ENCODE measurements at places on chromosomes 5 and 9.

DNA sequence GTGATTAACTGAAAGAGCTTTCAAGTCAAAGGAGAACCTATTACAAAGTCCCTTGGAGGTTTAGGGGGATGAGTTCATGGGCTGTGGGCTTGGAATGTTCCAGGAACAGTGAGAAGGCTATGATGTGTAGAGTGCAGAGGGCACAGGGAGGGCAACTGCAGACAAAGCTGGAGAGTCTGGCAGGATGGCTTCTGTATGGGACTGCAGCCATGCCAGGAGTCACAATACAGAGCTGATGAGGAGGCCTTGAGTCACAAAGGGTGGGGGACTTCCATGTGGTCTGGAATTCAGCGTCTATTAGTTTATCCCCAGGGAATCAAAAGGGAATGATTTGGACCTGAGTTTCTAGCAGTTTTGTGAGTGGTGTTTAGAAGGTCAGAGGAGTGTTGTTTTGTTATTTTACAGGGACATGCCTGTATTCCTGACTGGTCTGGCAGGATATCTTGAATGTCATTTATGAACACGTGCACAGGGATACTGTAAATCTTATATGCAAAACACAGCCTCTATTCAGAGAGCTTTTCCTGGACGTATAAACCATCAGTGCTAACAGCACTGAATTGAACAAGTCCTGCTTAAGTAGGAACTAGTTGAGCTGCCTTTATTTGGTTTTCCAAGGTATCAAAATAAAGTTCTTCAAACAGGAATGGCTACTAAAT, 14.3 kb upstream of the TEK start:
- DNase-seq, result no peak

DNA sequence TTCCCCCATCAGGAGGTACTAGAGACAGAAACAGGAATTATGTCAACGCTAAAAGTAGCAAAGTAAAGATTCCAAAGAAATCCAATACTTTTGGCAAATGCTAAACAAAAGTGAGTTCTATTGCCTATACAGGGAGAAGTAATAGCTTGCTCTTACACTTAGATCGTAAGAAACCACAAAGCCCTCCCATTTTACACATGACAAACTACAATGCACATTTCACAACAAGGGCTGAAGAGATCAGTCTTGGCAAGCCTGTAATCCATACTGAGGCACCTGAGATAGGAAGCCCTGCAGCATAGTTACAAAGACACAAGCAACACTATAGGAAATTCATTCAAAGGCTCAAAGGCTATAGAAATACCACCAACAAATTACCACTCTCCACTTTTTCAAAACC, 7.7 kb downstream of the HNRNPK start:
- DNase-seq, result no peak

DNA sequence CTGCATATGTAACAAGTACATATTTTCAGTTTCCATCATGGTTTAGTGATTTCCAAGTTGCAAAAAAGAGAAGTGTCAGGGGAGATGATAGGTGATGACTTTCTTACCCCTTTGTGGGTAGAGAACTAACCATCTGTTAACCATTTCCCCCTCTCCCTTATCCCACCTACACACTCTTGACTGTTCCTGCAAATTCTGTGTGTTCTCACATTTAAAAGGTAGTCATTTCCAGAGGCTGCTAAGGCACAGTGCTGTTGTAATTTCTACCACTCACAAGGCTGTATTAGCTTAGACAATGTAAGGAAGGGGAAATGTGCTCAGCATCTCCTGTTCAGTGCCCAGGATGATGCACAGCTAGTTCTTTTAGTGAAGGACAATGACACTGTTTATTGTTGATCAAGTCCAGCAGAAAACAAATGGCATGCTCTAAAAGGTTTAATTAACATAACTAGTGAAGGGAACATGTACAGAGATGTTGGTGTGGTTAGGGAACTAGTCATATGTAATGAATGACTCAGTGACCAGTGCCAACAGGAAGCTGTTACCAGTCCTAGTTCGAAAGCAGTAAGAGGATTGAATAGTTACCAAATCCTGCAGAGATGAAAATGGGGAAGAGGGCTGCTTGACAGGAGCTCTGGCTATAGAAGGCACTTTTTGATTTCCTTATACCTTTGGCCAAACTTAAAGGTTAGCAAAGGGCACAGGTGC, 165.1 kb downstream of the PLK2 start:
- DNase-seq, result no peak

DNA sequence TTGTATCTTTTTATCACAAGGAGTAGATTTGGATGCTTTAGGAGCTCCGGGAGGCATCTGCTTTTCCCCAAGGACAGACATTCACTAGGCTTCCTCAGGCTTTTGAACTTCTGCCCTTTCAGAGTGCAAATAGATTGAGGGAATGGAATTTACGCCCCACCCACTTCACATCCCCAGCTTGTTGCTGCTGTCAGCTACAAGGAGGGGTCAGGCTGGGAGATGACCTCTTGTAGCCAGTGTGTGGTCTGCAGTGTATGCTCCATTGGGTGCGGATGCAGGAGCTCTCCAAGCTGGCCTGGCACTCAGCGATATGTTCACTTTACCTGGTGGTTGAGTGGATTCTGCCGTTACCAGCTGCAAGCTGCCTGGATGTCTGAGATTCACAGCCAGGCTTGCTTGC, 6.4 kb downstream of the TNFSF15 start:
- DNase-seq, result no peak
